ENCODE measurements at places on chromosomes 5 and 9.

DNA sequence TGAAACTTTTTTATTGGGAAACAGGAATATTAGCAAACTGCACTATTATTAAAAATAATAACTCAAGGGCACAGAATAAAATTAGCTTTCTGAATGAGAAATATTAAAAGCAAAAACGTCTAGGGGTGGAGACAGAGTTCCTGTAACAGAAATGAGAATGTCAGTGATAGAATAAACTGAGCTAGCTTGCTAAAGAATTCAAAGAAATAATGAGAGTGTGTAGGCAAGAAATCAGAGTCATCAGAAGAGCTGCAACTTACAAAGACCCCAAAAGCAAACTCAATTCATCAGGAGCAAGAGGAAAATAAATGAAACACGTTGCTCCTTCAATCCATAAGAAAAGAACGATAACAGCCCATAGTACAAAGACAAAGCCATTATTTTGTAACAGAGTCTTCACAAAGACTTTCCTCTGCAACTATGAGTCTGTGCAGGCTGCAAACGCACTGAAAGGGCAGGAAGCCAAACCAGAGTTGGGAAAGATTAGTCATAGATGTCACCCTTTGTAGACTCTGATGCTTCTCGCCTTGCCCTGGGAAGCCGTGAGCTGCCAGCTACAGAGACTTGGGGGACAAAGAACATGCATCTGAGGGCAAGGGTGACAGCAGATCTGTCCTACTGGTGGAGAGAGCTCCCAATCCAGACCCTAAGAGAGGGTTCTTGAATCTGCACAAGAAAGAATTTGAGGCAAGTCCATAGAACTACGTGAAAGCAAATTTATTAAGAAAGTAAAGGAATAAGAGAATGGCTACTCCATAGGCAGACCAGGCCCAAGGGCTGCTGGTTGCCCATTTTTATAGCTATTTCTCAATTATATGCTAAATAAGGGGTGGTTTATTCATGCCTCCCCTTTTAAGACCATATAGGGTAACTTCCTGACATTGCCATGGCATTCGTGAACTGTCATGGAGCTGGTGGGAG lies 40.8 kb downstream of the SHC3 start:
- DNase-seq, result no peak

DNA sequence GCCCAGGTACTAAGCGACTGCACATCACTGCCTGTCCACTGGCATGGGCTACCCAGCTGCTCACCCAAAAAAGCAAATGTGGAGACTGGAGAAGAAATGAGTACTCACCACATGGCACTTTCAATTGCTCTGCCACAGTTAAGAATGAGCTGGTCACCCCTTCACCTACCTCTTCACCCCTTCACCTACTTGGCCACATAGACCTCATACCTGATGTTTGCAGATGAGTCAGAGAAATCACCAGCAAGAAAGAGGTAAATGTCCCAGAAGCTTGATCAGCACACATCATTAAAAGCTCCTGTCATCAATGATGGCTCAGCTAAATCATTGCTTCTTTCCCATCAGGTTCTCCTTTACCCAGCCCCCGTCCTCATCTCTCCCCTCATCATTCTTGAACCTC lies 7.6 kb upstream of the PRUNE2 start:
- no peak for DNase-seq

- DNase-seq, result no peak
Measured at GRCh38 chr5:149024943-149025342, 37.9 kb downstream of the SH3TC2 start.

DNA sequence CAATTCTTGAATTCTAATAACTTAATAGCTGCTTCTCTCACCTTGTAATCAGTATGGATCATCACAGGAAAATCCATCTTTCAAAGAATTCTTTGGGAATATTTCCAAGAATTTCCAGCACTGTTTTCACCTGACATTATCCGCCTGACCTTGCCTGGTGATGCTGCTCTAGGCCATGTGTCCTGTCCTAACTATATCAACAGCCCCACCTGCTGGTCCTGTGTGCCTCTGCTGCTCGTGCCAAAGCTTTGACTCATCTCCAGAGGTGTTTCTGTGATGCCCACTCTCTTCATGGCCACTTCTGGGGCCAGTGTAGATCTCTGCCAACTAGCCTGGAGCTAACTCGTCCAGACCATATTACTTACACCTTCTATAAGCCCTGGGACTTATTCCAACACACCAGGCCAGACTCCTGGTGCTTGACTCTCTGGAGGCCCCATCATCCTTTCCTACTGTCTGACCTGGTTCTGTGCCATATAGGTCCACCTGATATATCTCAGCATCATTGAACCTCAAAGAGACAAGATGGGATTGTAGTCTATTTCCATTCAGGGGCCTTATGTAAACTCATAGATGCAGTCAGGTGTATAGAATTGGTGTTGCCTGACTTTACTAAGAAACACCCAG lies 67.5 kb upstream of the CKMT2 start:
- DNase-seq, result peak; percentile 7

GRCh38 chr9:72324974-72325373 lies 40.0 kb downstream of the ZFAND5 start:
- DNase-seq, result no peak

- no peak for DNase-seq
Measured at GRCh38 chr5:149514512-149514911, 36.7 kb downstream of the CSNK1A1 start.

DNA sequence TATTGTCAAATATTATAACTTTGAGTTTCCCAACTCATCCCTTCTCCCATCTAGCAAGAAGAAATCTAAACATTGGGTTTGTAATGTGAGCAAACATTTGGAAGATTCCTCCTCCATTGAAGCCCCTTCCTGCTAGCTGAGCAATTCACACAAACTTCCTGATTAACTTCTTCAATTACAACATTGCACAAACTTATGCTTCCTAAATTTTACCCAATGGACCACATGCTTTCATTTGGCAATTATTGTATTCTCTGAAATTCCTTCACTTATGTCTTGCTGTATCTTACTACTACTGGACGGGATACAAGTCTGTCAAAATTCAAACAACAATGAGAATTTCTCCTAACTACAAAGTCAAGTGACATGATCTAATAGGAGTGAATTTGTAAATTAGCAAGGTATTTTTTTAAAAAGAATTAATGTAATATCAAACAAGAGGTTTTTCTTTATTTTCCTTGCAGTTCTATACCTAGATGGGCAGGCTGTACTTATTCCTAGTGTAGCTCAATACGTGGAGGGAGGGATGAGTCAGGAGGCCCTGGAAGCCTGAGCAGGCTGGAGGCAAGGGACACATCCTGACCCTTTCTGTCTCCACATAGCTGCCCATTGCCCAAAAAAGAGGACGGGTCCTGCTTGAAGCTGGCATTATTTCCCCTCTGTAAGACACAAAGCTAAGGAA lies 11.8 kb upstream of the IFNW1 start:
- no peak for DNase-seq

- DNase-seq, result no peak
Measured at GRCh38 chr5:141484641-141485311, at the start of gene PCDHGC4. PCDHGC4 (plus strand) TSS chr5:141485030; CDS start chr5:141485174, 144 bp downstream.

GRCh38 chr9:8365029-8365428 lies 565.5 kb upstream of the DMAC1 start:
- DNase-seq, result no peak

DNA sequence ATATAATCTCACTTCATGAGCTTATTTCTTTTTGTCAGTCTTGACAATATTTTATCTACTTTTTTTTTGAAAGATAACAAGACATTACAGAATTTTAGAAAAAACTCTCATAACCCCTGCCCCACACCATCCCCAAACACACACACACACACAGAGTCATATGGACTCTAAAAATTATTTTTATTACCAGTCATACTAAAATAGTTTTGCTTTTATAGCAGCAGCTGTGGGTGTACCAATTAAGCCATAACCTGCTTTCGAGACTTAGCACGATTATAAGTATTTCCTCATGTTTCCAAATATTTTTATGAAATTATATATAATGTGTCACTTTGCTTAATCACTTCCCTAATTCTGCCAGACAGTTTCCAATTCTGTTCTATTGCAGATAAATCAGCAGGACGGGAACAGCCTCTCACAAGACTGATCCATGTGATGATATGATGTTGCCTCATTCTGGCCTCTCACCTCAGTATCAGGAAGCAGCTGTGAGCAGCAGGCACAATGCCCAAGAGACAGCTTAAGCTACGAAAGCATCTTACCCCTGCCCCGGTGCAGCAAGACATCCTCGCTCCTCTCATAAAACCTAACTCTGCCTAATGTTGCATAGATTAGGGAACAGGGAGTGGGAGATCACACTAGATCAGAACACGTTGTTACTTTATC lies 7.0 kb downstream of the PDCL start:
- DNase-seq, result no peak

DNA sequence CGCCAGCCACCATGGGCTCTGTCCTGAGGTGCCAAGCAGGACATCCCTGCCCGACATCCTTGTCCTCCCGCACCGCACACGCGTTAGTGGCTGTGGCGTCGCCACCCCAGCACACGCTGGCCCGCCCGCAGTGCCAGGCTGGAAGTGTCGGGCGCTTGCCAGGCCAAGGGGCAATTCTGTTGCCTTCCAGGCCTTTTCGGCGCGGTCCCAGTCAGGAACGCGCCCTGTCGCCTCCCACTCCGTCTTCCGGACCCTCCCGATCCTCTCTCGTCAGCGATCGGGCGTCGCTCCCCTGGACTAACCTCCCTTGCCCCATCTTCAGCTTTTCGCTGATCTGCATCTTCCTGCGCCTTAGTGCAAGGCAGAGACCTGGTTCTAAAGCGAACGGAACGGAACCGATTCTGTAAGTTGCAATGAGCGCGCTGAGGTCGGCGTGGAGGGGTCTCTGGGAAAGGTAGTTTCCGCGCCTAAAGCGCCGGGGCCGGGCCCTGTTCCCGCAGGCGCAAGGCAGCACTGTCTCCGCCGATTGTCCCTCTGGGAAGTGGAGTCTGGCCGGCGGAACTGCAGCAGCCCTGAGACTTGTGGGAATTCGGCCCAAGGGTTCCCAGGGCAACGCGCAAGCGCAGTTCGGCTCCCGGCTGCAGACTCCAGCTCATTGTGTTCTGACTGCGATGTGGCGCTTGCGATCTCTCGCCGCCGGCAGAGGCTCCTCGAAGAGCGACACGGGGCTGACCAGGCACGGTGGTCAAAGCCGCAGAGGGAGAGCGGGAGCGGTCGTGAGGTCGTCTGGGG lies at the start of gene ZNF454:
Gene ZNF454, plus strand, starts transcription at position 630 of the 792 bp plus-strand sequence. CDS start 1,594 bp downstream, outside the sequence.
- no peak for DNase-seq

DNA sequence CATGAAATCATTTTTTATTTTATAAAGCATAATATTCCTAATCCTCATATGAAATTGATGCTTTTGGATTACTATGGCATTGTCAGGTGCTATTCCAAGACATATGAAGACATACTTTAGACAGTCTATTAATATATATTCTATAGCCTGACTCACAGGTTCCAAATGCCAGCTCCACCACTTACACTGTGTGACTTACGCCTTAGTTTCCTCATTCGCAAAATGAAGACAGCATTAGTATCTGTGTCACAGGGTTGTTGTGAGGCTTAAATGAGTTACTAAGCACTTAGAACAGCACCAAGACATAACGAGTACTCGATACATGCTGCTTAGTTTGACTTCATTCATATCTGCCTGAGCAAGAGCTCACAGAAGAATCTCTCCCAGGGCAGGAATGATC lies 132.2 kb upstream of the PTGER4 start:
- no peak for DNase-seq

- DNase-seq, result no peak
Measured at GRCh38 chr9:131589124-131589711, 43.9 kb downstream of the PRRT1B start.

DNA sequence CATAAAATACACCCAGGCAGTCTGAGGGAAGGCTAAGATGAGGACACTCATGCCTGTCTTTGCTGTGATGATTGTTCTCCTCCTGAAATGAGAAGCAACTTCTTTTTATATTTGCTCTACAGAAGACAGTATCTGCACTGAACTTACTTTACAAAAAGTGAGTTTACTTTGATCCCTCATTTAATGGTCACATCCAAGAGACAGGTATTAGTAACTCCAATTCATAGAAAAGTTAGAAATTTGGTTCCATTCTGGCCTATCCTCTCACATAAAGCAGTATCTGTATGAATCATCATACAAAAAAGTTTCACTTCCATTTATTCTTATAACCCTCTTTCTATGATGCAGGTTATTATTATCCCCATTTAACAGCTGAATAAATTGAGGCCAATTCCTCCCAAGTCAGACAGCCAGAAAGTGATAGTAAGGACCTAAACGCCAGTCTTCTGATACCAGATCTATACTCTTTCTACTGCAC lies 15.2 kb downstream of the TSTD2 start:
- no peak for DNase-seq

- DNase-seq, result no peak
Measured at GRCh38 chr5:140194662-140195061, 19.7 kb downstream of the CYSTM1 start.

GRCh38 chr5:180599981-180600553 lies 8.8 kb upstream of the SCGB3A1 start:
- DNase-seq, result no peak

DNA sequence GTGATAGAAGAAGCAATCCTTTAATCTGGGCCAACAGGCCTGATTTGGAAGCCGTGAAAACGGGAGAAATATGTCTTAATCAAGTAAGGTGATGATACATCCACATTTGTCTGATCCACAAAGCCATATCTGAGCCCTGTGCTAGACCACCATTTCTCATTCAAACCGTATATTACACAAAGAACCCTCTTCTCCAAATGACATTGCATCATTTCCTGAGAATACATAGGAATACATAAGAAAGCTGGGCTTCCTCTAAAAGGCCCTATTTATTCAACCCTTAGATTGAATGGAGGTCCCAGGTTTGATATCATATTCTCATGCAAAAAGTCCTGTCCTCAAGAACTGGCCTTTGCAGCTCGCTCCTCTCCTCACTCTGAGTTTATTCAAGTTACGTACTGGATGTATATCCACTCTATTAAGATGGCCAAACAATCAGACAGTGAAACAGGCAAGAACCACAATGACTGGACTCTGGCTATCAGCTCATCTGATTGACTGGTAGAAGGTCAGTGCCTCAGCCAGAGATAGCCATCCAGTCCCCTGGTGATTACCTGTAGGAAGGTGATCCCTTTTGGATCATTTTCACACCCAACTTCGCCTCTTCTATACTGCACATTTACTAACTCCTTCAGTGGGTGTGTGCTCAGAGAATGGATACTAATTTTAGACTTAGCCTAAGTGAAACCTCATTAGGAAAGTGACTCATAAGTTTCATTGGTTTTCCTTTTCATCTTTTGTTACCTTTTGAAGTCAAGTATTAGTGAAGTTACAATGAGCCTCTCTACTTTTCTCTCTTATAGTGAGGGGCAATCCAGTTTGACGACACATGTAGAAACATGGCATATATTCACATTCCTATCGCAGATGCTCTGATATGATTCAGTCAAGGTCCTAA lies 167.6 kb upstream of the WWC1 start:
- DNase-seq, result no peak

All from activated CD4-positive, CD25-positive, alpha-beta regulatory T cell (primary cell).